ENCODE measurements at places on chromosomes 7 and 10. TPM values are rescaled to one million over a fixed set of nuclear protein-coding genes. Genes with fewer than 3 reads are reported as not detected.

GRCh38 chr7:74306730-74307469 lies 17.7 kb downstream of the CLIP2 start:
- DNase-seq = peak; percentile 69

The FKBP6 gene
- polyA plus RNA-seq = not detected

- no peak for DNase-seq
Observed at GRCh38 chr10:102163342-102163989, 11.3 kb downstream of the NOLC1 start.

The CPEB3 gene
- 3.2 TPM for polyA plus RNA-seq

The TRPV5 gene
- not detected for polyA plus RNA-seq

DNA sequence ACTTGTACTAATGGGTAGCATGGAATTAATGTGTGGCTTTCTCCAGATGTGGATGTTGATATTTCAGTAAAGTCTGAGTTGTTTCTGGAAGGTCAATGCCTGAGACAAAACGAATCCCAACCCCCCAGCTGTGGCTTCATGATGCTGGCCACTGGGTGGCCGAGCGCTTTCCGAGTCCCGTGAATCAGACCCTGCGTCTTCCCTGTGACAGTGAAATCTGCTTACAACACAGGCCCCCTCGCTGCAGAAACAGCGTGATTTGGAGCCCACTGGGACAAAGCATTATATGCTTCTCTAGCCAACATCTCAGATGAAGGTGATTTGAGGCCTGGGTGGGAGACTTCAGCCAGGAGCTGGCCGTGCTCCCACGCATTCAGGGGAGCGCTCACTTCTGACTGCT lies 124.7 kb downstream of the WDR37 start:
- DNase-seq = peak; percentile 19

DNA sequence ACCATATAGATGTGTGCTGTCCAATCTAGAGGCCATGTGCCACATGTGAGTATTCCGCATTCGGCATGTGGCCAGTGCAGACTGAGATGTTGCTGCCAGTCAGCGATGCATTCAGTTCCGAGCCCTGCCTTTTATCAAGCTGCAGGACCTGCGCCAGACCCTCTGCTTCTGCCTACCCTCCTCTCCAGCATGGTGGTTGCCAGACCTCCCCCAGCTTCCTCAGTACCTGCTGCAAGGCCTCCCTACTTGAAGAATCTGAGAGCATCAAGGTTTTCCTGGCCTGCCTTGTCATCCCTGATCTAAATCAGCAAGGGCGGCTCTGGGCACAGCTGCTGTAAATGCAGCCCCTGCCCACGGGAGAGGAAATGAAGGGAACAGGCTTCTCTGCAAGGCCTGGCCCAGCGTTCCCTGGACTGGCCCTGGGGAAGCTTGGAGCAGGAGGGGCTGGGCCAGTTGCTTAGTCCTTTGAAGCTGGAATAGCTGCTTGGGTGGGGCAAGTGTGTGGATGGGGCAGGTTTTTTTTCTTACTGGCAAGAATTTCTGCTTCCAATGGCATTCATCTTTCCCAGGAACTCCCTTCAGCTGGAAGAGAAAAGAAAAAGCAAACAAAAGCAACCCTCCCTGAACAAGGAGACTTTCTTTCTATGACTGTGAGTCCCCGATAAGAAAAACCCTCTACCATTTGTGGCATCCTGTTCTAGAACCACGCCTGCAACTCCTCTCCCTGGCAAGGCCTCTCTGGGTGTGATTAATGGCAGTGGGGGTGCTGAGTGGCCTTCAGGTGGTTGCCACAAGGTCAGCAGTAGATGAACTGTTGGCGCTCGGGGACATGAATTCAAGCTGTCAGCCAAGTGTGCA lies 93.0 kb downstream of the NHLRC2 start:
- DNase-seq = no peak

- no peak for DNase-seq
Observed at GRCh38 chr10:96513305-96513697, 425 bp downstream of the TLL2 start.

- no peak for DNase-seq
Observed at GRCh38 chr7:152866125-152866524, 106.6 kb downstream of the ACTR3B start.

The CHRM2 gene
- polyA plus RNA-seq = not detected

- DNase-seq = no peak
Observed at GRCh38 chr10:131555406-131555805, 243.9 kb upstream of the TCERG1L start.

GRCh38 chr7:55557666-55558188 lies 14.6 kb downstream of the VOPP1 start:
- no peak for DNase-seq

GRCh38 chr10:103759100-103759781 lies 96.1 kb downstream of the SH3PXD2A start:
- peak; percentile 75 for DNase-seq

GRCh38 chr7:22351329-22351692 lies 5.6 kb downstream of the RAPGEF5 start:
- no peak for DNase-seq

- DNase-seq = peak; percentile 85
Observed at GRCh38 chr10:95290461-95291364, at the start of gene PDLIM1. Gene PDLIM1 (minus strand): TSS chr10:95291003. CDS start chr10:95290915, 88 bp downstream.
